ENCODE measurements at places on chromosomes 6 and 20.

- DNase-seq: no peak
Observed at GRCh38 chr6:164216368-164216767, 801.9 kb downstream of the QKI start.

DNA sequence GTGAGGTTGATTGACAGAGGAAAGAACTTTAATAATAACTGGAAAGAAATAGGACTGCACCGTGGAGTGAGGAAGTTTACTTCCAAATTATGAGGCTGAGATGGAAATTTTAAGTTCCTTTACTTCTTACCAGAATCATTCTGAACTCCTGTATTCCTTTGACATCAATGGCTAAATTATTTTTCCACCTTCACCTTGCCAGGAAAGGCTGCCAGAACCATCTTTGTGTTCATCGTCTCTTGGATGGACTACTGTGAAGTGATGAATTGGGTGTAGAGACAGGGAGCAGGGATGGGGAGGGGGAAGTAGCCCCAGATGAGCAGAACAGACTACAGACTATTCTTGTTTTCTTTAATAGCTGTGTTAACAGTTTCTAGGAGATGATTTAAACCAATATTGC is 102.1 kb upstream of the CEP162 start:
- no peak for DNase-seq

GRCh38 chr20:63361519-63362435 is 628 bp upstream of the CHRNA4 start:
- no peak for DNase-seq

DNA sequence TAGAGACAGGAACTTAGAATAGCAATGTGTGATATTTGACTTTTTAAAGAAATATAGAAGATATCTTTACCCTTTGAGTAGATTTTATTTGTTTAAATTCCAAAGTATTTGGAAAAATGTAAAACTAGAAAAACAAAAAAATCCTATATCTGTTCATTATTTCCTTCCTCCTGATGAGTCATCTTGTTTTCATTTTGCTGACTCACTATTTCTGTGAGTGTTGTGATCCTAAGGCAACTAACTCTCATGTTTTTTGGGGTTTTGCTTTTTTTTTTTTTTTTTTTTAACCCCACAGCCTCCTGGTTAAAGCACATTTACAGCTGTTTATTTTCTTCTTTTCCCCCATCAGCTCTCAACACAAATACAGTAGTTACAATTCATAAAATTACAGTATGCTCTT is 37.8 kb upstream of the THEMIS start:
- DNase-seq: peak; percentile 59

- DNase-seq: no peak
Observed at GRCh38 chr6:129643176-129643575, 66.8 kb downstream of the ARHGAP18 start.

DNA sequence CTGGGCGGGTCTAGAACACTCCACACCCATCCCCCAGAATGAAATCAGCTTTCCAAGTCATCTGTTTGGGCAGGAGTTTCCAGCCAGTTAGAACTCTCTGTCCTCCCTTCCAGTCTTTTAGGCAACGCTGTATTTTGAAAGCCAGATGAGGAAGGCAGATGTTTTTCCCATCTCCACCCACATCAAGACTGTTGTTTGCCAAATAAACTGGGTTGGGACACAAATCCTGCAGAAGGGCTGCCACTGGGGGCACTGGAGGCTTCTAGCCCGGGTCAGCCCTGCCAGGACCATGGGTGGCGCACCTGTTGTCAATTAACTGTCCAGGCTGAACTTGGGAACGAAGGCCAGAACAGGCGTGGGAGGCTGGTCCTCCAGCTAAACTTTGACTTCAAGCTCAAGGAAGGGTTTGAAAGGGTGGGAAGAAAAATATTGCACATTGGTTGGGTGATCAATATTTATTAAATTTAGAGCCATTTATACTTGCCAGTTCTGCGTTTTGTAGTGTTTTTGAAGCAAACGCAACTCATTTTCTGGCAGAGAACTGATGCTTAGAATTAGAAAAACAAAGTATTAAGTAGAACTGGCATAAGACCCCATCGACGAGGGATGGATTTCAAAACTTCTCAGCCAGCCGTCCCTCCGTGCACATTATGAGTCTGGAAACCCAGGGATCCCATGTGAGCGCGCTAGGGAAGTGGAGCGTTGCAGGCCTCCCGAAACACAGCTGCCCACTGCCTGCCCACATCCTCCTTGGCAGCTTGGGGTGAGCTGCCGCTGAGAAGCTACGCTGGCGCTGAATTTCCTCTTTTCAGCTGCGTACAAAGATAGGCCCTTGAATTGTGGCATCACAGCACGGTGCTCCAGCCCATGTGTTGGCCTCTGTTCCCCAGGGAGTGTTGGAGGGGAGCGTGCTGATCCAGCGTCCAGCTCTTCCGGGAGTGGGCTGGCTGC is 297.4 kb downstream of the QKI start:
- DNase-seq: peak; percentile 84

- DNase-seq: no peak
Observed at GRCh38 chr20:42406826-42407225, 782.9 kb downstream of the PTPRT start.

- no peak for DNase-seq
Observed at GRCh38 chr20:26208296-26209091, 511.8 kb upstream of the ZNF337 start.

- DNase-seq: no peak
Observed at GRCh38 chr20:50260479-50261221, 70.0 kb downstream of the CEBPB start.

DNA sequence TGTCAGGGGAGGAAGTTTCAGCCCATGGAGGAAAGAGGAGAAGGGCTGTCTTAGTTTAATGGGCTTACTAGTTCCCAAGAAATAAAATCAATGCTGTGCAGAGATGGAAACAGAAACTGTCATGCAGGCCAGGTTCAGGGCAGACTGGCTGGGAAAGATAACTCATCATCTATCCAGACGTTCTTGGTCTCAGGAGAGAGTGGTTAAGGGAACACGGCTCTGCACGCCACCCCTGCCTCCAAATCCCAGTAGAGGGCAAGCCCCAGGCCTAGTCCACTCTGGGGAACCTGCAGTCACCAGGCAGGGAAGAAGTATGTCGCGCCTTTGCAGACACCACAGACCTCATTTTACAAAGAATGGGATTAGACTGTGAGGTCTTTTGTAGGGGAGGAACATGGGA is 12.5 kb downstream of the ALDH8A1 start:
- DNase-seq: no peak

- no peak for DNase-seq
Observed at GRCh38 chr6:158772851-158773371, 46.3 kb downstream of the EZR start.

- DNase-seq: no peak
Observed at GRCh38 chr20:38866265-38867061, 59.8 kb upstream of the FAM83D start.

DNA sequence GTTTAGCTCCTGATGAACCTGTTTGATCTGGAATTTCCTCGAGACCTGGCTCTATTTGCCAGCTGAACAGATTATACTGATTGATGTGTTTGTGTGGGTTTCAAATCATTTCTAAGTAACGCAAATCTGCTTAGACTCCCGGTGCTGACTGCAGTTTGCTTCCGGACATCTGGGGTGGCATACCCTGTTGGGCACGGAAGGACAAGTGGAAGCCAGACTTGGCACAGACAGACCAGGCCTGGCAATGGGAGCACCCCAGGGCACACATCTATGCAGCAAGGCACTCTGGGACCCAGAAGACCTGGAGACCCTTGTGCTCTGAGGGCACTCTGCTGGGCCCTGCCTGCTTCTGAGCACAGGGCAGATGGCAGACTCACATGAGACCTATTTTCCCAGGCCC is 433.7 kb upstream of the CHD6 start:
- DNase-seq: no peak

GRCh38 chr6:3529232-3529631 is 72.4 kb upstream of the SLC22A23 start:
- DNase-seq: no peak

GRCh38 chr20:44448753-44449546 is 26.7 kb upstream of the TTPAL start:
- no peak for DNase-seq

- DNase-seq: peak; percentile 19
Observed at GRCh38 chr20:44435630-44436335, 39.9 kb upstream of the TTPAL start.

DNA sequence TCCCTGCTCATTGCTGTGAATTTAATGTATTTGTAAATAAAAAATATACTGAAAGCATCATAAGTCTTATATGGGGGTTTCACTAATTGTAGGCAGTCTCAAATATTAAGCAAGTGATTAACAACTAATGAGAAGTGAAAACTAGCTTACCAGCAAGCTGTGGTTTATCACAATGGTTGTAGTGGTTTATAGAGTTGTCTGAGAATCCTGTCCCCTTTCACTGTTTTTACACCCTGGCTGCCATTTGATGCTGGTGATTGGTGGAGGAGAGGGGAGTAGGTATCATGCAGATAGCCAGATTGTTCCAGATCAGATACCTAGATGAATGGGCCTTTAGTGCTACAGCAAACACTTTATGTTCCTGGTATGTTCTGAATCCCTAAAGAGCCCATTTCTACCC is 6.0 kb downstream of the MKKS start:
- DNase-seq: no peak

DNA sequence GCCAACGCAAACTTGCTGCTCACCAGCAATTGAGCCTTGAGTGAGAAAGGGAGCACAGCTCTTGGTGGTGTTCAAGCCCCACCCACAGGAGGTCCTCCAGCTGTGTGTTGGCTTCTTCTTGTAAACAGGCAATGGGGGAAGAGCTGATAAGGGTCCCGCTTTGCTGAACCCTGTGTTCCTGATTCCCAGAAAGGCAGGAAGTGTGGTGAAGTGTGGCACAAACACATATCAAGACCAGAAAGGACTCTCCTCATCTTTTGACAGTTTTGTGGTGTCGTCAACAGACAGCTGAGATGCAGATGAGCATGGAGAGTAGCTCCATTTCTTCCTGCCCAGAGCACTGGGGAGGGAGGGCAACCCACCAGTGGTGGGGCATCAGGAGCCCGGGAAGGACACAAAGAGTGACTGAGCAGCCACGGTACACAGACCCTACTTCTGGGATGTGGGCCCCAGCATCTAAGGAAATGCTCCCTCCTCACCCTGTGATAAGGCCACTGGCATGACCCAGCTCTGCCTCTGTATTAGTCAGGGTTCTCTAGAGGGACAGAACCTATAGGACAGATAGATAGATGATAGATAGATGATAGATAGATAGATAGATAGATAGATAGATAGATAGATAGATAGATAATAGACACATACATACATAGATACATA is 188.9 kb upstream of the TAB2 start:
- peak; percentile 93 for DNase-seq

DNA sequence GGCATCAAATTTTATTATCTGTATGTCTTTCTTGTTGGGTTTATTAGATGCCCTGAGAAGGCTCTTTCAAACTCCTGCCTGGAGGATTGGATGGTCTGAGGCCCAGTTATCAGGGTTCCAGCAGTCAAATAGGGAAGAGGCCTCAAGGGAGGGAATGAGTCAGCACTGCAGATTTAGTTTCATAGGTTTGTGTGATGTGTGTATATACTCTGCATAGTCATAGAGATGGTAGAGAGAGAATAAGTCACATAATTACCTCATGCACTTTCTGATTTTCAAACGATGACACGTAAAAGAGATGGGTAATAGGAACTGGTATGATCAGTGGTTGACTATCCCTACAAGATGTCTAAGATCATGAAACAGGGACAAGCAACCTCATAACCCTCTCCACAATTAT is 82.1 kb downstream of the ADAT2 start:
- DNase-seq: peak; percentile 1

GRCh38 chr6:22956029-22956681 is 386.8 kb downstream of the HDGFL1 start:
- DNase-seq: no peak

DNA sequence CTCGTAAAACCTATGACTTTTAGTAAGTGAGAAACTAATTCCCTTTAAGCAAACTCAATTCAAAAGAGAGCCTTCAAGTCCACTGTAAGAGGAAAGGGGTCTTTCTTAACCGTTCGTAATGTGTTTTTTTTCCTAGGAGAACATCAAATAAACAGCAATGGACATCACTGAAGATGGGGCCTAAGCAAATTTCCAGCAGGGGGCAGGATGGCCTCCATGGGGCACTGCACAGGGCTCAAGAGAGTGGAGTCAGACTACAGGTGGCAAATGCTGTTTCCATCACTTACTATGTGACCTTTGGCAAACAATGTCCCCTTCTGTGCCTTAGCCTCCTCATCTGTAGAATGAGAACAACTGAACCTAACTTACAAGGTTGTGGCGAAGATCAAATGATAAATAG is 88.7 kb downstream of the ARHGAP18 start:
- DNase-seq: peak; percentile 57

- no peak for DNase-seq
Observed at GRCh38 chr6:146670161-146670560, 71.4 kb downstream of the ADGB start.

DNA sequence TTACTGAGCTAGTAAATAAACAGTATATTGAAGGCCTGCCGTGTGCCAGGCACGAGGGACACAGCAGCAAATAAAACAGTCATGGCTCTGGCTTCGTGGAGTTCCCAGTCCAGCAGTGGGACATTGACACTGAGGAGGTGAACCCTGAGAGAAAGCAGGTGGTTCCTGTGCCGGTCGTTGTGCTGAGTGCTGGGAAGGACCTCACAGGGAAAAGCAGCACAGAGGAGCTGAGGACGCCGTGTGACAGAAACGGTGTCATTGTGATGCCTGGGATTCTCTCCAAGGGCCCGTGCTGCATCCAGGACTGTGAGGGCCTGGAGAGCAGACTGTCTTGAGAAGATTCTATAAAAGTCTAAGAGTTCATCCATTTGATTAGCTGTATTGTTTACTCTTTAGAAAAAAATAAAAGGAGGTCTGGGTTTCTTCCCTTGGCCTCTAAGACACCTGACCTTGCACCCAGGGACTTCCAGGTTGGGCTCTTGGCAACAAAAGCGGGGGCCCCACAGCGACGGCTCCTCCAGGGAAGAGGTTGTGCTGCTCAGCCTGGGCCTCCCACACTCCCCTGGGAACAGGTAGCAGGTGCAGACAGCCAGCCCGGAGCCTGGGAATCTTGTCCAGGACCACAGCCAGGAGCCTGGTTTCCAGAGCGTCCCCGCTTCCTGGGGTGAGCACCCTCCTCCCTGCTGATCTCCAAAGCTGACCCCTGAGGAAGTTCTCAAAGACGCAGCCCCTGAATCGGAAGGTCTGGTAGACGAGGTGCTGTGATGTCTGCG is 251.2 kb upstream of the PMEPA1 start:
- no peak for DNase-seq

Measured in KBM-7 (cell line).